ENCODE measurements at places on chromosomes 2 and 18. TPM values are rescaled to one million over a fixed set of nuclear protein-coding genes. Genes with fewer than 3 reads are reported as not detected.

Gene FBXO15
- total RNA-seq = not detected

Gene ALMS1
- total RNA-seq = 26.6 TPM

Gene ASXL3
- total RNA-seq = 4.0 TPM

Gene ACADL
- total RNA-seq = 0.95 TPM

Gene TBR1
- total RNA-seq = not detected

Gene SLC40A1
- 95.4 TPM for total RNA-seq

Gene MYOM1
- 5.5 TPM for total RNA-seq

Gene SULT1C2
- total RNA-seq = 0.52 TPM

Gene DNAJB2
- 71.0 TPM for total RNA-seq

Gene DUSP11
- total RNA-seq = 22.5 TPM

Gene CHRNA1
- 2.6 TPM for total RNA-seq

Gene IL36RN
- not detected for total RNA-seq

Gene DPP4
- 18.3 TPM for total RNA-seq

Gene SCG2
- 4.2 TPM for total RNA-seq

Gene CFAP210
- total RNA-seq = not detected

Gene SS18
- 55.7 TPM for total RNA-seq

Gene GKN1
- total RNA-seq = not detected

Gene POTEF
- not detected for total RNA-seq

Gene RESP18
- not detected for total RNA-seq

Gene MAP4K3
- 50.4 TPM for total RNA-seq

Gene CUL3
- 83.5 TPM for total RNA-seq

Gene DNAH7
- total RNA-seq = 9.3 TPM

Gene LINC00305
- total RNA-seq = not detected

Gene ACMSD
- total RNA-seq = not detected

Gene CTLA4
- total RNA-seq = 0.96 TPM

Gene NMUR1
- 1.2 TPM for total RNA-seq

Gene CDH2
- 0.63 TPM for total RNA-seq

Gene ARL4C
- total RNA-seq = 4.5 TPM

Gene POTEJ
- total RNA-seq = 0.10 TPM

Gene GALR1
- total RNA-seq = 0.05 TPM

Gene HOXD11
- 2.1 TPM for total RNA-seq

Gene ZSCAN30
- total RNA-seq = 14.3 TPM

Gene SYT4
- 0.99 TPM for total RNA-seq

Gene LYPD1
- total RNA-seq = 3.2 TPM

Gene TMX3
- 32.4 TPM for total RNA-seq

Gene CXCR1
- total RNA-seq = 0.13 TPM

Gene VIL1
- total RNA-seq = 341 TPM

Gene GPR39
- total RNA-seq = 11.6 TPM

Gene ASPRV1
- total RNA-seq = 0.55 TPM

Gene CHRND
- total RNA-seq = not detected

Gene LYG2
- total RNA-seq = not detected

Gene INPP1
- total RNA-seq = 37.7 TPM

Gene TRAPPC12
- total RNA-seq = 97.8 TPM

Gene SCN1A
- 0.82 TPM for total RNA-seq

Gene SMCHD1
- 94.3 TPM for total RNA-seq
